NCI-H524 (cell line): ENCODE measurements at places on chromosomes 12 and 14.

GRCh38 chr14:38818555-38818954 lies 284.5 kb downstream of the SEC23A start:
- DNase-seq, result no peak

- DNase-seq, result no peak
Observed at GRCh38 chr14:102930753-102931579, 8.5 kb downstream of the AMN start.

DNA sequence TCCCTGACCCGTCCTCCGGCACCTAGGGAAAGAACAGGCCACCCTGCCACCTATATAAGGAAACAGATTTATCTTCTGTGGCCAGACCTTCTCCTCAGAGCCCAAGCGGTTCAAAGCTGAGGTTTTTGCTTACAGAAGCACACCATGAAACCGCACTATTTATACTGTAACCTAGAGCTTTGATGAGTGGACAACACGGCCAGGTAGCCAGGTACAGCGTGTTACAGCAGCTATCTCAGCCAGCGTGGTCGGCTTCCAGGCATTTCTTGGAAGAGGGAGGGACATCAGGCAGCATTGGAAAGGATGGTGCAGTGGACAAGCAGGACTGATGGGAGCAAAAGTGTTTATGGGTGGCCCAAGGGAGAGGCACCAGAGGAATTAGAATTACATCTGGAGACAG lies 34.4 kb downstream of the TTC7B start:
- DNase-seq, result no peak

DNA sequence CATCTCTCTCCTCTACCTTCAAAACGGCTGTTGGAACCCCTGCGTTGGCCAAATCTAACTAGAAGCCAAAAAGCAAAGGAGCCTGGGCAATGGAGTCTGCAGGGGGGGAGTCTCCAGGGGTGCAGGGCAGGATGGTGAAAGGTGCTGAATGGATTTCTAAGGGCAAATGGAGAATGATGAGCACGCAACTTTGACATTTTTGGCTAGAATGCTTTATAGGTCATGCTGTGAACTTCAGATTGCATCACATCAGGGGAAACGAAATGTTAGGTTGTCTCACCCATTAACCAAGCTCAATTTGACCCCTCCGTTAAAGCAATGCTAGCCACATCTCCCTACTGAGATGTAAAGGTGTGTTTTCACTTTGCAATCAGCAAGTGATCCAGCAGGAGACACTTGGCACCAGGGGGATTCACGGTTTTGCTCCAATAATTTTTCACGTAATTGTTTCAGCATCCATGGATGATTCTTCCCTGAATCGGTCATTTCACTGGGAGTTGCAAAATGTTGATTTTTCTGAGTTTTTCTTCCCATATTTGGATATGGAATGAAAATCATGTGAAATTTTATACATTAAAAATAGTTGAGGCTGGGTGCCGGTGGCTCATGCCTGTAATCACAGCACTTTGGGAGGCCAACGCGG lies 78.0 kb upstream of the MDM1 start:
- no peak for DNase-seq

- DNase-seq, result no peak
Observed at GRCh38 chr12:81417056-81417455, 339.2 kb downstream of the ACSS3 start.

- no peak for DNase-seq
Observed at GRCh38 chr12:111291357-111291756, 77.5 kb downstream of the PHETA1 start.

DNA sequence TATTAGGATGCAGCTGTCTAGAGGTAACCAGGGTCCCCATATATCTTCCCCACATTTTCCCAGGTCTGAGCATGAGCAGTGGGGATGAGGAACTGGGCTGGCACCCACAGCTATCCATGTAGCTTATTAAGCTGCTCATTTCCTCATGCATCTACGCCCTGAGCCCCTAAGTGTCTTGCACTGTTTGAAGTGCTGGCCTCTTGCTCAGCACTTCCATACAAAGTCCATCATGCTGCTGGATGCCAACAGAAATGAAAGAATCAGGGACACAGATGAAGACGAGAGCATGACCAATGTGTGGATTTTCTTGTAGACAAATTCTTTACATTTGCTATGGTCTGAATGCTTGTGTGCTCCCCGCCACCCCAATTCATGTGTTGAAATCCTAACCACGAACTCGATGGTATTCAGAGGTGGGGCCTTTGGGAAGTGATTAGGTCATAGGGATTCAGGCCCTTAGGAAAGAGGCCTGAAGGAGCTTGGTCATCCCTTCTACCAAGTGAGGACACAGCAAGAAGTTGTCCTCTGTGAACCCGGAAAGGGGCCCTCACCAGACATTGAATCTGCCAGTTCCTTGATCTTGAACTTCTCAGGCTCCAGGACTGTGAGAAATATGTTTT lies 54.5 kb downstream of the C12orf75 start:
- no peak for DNase-seq

- no peak for DNase-seq
Observed at GRCh38 chr12:29492891-29493290, 4.6 kb downstream of the OVCH1 start.

DNA sequence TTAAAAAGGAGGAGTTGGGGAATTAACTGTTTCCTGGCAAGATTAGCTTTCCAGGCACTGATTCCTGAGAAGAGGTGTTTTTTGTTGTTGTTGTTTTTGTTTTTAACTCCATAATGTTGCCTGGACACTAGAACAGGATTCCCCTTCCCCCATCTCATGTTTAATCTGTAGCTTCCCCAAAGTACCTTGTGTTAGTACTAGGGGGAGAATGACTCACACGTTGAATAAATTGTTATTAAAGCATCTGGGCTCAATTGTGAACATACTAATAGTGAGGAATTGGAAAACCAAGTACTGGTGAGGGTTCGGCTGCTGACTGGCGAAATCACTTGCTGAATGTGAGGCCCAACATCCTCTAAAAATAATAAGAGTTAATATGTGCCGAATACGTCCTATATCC lies 1.3 kb upstream of the GNG2 start:
- DNase-seq, result no peak

DNA sequence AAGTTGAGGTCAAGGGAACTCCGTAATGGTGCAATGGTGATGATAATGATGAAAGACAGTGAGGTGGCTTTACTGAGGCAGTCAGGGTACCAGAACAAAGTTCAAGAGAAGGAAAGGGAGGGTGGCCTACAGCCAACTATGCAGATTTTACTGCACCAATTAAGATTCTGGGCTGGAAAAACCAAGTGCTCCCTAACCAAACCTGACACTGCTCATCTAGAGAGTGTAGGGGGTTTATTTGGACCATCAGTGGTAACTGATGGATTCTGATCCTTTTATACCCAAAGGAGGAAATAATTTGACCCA lies 387 bp downstream of the LRRC9 start:
- DNase-seq, result no peak

DNA sequence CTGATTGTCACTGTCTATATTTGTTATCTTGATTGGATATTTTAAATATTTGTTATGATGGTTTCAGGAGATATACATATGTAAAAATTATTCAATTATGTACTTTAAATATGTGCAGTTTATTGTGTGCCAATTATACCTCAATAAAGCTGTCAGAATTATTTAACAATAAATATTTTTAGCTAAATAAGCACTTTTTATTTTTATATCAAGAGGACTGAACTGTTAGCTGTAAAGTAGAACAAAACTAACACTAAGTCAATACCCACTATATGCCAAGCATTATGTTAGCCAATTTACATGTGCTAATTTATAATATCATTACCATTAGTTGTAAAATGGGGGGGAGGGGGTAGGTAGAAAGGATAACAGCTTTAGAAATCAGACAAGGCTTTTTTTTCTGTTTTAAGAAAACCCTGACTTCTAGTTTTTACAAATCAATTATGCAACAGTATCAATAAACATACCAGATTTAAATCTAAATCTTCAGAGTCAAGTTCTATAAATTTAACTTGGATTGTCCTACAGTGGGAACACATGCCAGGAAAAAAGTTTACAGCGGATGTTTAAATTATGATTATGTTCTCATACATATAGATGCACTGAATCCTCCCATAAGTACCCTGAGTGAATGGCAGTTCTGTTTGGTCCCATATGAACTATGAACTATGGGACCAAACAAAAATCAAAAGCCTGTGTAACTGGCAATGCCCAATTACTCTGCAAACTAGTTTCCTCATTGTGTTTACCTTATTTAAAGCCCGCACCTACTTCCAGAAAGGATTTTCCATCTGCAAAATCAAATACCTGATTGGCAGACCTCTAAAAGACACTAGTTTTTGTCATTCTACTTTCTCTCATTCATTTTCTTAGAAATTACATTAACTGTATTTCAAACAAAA lies 2.8 kb downstream of the RALGAPA1 start:
- no peak for DNase-seq

GRCh38 chr14:36479344-36479743 lies 40.7 kb downstream of the NKX2-1 start:
- DNase-seq, result no peak

- DNase-seq, result no peak
Observed at GRCh38 chr12:58046271-58046670, 104.9 kb downstream of the ATP23 start.

GRCh38 chr12:124191966-124192365 lies 102.9 kb upstream of the RFLNA start:
- DNase-seq, result no peak

- DNase-seq, result peak; percentile 78
Observed at GRCh38 chr14:72513965-72514659, 379.8 kb downstream of the DPF3 start.

DNA sequence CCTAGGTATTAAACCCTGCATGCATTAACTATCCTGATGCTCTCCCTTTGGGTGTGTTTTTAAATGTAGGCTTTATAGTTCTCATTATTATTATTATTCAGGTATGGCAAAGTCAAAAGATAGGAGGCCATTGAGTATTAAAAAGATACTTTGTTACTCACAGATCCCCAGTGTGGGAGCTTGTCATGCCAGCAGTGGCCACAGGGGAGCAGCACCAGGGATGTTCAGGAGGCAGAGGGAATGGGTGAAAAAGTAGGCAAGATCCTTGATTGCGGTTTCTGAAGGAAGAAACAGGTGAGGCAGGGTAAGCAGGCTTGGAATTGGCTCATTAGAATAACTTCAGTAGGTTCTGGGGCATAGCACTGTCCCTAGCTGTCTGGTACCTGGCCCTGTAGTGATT lies 382.2 kb downstream of the MED13L start:
- no peak for DNase-seq

GRCh38 chr14:78259831-78260230 lies 89.7 kb downstream of the NRXN3 start:
- DNase-seq, result no peak
